ENCODE measurements at places on chromosomes 3 and 15. TPM values are rescaled to one million over a fixed set of nuclear protein-coding genes. Genes with fewer than 3 reads are reported as not detected.

DNA sequence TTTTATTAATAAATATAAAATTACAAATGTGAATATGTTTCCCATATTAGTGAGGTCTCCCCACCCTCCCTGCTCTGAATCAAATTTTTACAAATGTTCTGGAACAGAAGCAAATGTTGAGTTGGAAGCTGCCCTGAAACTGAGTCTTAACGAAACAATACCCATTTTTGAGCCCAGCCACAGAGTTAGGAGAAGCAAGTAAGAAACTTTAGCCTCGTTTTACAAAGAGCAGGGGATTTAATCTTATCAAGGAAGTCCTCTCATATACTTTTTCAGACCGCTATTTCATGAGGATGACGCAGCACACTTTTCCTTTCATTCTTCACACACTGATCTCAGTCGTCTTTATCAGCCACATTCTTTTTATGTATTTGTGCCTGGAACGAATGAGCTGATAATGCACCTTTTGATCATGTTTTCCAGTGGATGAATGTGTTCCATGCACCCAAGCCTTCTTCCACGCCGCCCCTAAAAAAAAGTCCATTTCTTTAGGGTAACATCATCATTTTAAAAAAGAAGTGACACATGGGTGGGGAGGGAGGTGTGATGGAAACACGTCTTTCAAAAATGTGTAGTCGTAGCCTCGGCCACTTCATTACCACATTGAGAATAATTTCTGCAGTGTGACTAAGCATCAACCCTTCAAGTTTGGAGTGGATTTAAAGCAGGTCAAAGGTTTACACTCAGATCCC lies 48.1 kb downstream of the SETMAR start:
- no peak for DNase-seq

DNA sequence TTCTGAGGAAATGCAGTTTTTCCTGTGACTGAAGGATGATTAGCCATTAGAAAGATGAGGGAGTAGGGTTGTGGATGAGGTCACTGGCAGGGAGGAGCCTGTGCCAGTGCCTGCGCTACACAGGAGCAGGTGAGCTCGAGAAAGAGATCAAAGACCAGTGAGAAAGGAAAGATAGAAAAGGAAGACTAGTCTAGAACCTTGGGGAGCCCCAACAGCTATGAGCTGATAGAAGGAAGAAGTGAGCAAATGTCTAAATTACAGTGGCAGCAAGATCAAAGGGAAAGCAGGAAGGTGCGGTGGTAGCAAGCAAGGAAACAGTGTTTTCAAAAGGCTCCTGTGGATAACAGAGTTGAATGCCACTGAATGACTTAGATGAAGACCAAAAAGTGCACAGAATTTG lies 39.6 kb downstream of the LNP1 start:
- no peak for DNase-seq

DNA sequence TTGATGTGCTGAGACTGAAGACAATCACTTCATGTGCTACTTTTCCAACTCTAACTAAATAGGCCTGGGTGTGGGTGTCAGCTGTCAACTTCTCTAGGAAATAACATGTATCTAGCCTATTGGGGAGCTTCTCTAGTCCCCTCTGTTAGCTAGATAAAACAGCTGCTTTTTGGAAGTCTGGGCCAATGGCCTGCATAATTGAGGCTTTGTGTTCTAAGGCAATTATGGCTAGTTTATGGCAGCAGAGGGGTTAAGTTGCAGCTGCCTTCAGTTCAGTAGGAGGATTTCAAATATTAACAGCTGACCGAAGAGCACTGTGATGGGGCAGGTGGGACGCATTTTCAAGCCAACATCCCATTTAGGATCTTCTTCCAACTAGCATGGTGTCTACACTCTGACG lies 6.4 kb downstream of the COL8A1 start:
- no peak for DNase-seq

GRCh38 chr3:39641274-39641673 lies 168.1 kb upstream of the MYRIP start:
- DNase-seq: no peak

- no peak for DNase-seq
Measured at GRCh38 chr3:88596451-88596850, 446.7 kb downstream of the C3orf38 start.

- no peak for DNase-seq
Measured at GRCh38 chr15:66829551-66830121, 127.6 kb downstream of the SMAD6 start.

DNA sequence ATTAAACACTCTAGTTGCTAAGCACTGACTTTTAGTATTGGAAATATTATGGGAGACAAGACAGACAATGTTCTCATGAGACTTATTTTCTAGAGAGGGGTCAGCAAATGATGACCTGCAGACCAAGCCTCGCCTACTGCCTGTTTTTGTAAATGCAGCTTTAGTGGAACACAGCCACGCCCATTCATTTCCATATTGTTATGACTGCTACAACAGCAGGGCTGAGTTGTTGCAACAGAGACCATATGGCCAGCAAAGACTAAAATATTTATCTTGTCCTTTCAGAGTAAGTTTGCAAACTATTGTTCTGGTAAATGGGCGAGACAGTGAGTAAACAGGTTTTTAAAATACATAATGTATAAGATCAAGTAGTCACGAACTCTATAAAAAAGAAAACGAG lies 570.2 kb downstream of the NTRK3 start:
- no peak for DNase-seq

- peak; percentile 83 for DNase-seq
Measured at GRCh38 chr3:54322354-54322753, 200.0 kb downstream of the CACNA2D3 start.

- no peak for DNase-seq
Measured at GRCh38 chr3:102161384-102162006, 273.3 kb upstream of the ZPLD1 start.

GRCh38 chr3:150341891-150342290 lies 66.2 kb upstream of the TSC22D2 start:
- no peak for DNase-seq

- no peak for DNase-seq
Measured at GRCh38 chr15:88321271-88321670, 64.7 kb upstream of the NTRK3 start.

DNA sequence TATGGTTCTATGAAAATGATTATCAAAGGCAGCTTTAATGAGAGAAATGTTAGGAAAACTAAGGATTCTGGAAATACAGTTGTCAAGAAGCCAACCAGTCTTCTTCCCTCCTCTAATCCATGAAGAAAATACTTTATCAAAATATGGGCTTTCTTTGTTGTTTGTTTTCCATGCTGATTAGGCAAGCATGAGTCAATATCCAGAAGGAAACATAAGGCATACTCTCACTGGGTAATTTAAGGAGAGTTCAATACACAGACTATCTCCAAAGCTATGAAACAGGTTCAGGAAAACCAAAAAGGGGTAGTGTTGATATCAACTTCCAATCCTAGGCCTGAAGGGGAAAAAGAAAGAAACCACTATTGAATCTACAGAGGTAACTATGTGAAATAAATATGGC lies 68.7 kb upstream of the CMC1 start:
- no peak for DNase-seq

- no peak for DNase-seq
Measured at GRCh38 chr3:55402886-55403609, 84.1 kb downstream of the WNT5A start.

- DNase-seq: no peak
Measured at GRCh38 chr3:39754549-39754948, 54.9 kb upstream of the MYRIP start.

- no peak for DNase-seq
Measured at GRCh38 chr3:128280481-128281052, 127.3 kb downstream of the EEFSEC start.

GRCh38 chr3:149134575-149134974 lies 5.1 kb downstream of the HPS3 start:
- DNase-seq: no peak

GRCh38 chr3:183108470-183108869 lies 9.2 kb upstream of the MCCC1 start:
- no peak for DNase-seq

DNA sequence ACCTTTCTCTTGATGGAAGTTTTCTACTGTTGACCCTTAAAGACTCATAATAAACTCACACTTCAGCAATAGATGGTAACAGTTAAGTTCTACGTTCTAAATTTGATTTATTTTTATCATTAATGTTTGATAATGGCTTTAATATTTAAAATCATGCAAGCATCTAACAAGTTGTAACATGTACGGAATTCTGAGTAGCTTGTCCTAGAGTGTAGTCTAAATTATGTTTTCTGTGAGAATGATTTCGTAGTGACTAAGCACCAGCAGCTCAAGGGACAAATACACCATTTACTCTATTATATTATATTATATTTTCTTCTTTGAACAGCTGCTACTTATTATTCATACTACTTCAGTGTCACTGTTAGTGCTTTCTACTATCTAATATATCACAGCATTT lies 345.6 kb downstream of the NLGN1 start:
- DNase-seq: no peak

- no peak for DNase-seq
Measured at GRCh38 chr3:45864760-45865519, 21.4 kb upstream of the CCR9 start.

DNA sequence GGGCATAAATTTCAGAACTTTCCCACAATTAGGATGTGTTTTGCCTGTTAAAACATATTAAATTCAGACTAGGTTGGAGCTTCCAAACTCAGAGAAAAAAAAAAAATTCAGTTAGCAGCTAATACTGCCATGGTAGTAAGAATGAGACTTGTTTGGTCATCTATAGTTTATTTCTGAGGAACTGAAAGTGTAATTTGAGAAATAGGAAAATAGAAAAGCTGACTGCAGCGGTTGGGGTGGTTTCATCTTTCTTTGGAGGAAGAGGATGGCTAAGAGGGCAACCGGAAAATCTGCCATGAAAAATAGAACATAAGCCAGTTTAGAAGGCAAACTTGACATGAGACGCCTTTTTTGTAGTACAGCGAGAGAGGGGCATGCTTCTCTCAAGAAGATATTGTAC lies 371.2 kb upstream of the ROBO2 start:
- DNase-seq: no peak

DNA sequence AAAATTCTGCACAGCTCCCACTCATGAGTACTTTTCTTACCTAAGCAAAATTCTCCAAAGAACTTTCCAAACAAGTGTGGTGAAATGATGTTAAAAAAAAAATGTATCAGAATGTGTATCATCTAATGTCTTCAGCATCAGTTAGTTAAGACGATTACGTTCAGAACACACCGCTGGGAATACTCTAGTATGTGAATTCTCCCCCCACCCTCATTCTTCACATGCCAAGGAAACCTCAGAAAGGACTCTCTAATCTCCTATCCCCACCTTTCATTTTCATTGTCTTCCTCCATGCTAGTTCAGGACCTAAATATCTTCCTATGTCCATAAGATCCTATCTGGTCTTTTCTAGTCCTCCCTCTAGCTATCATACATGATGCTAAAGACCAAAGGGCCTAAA lies 457.4 kb downstream of the SHQ1 start:
- DNase-seq: no peak

- no peak for DNase-seq
Measured at GRCh38 chr3:81816473-81817250, 55.2 kb upstream of the GBE1 start.

Gene CPN2
- total RNA-seq: not detected

Gene LRTM1
- total RNA-seq: not detected

Gene ROPN1
- total RNA-seq: not detected

Gene ROBO1
- total RNA-seq: 33.9 TPM

Gene ARL14
- 104 TPM for total RNA-seq

Gene CAV3
- total RNA-seq: not detected

Gene TMCO5A
- not detected for total RNA-seq

Gene GRK7
- total RNA-seq: not detected

Gene AHSG
- 0.24 TPM for total RNA-seq

Gene CLSTN2
- total RNA-seq: 0.07 TPM

Gene LYZL4
- not detected for total RNA-seq

Gene STRC
- total RNA-seq: 0.57 TPM

Gene IQCH
- total RNA-seq: 5.5 TPM

Gene FANCD2OS
- not detected for total RNA-seq

Gene TF
- 1.1 TPM for total RNA-seq

Gene TTLL13
- 0.29 TPM for total RNA-seq

Data from Calu3 (cell line).